ENCODE measurements at places on chromosomes 11 and 22. TPM values are rescaled to one million over a fixed set of nuclear protein-coding genes. Genes with fewer than 3 reads are reported as not detected.

The CD3E gene
- not detected for total RNA-seq

The VSIG10L2 gene
- not detected for total RNA-seq

The SLC22A12 gene
- total RNA-seq = not detected

The PGA5 gene
- total RNA-seq = 0.89 TPM

The POU2AF1 gene
- not detected for total RNA-seq

The MS4A8 gene
- not detected for total RNA-seq

The HOATZ gene
- not detected for total RNA-seq

The NXPE1 gene
- total RNA-seq = not detected

The ENTHD1 gene
- not detected for total RNA-seq

The EXPH5 gene
- total RNA-seq = 5.6 TPM

The APOBEC3H gene
- 1.3 TPM for total RNA-seq

The PHLDB1 gene
- 126 TPM for total RNA-seq

DNA sequence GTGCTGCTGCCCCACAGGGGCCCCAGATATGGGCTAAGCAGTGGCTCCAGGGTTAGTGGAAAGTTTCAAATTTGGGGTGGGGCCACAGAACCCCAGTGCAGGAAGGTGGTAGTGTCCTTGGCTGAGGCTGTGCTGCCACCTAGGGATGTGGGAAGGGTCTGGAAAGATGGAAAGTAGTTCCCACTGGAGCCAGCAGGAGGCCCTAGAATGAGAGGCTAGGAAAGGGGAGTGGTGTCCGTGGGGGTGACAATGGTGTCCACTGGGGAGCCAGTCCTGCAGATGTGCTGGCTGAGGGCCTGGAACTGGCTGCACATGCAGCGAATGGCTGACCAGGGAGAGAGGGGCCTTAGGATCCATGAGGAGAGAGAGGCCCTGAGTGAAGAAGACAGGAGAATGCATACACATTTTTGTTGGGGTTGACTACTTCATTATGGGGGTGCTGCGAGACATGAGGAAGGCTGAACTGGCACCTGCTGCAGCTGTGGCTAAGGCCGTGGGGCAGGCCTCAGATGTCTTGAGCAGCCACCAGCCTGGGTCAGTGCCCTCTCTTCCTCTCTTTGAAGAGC, 21.1 kb downstream of the RFPL3 start:
- H3K27me3 ChIP-seq = no peaks in the 10 kb centered on the region
- no peak overlapping the region for H3K4me3 ChIP-seq
- DNase-seq = peak; percentile 36
- no peaks in the 10 kb centered on the region for H3K4me1 ChIP-seq
- H3K27ac ChIP-seq = no peak overlapping the region
- no peaks in the 10 kb centered on the region for H3K36me3 ChIP-seq

GRCh38 chr11:76767659-76768058, 15.5 kb upstream of the TSKU start:
- H3K4me3 ChIP-seq = no peak overlapping the region
- no peaks in the 10 kb centered on the region for H3K27me3 ChIP-seq
- no peaks in the 10 kb centered on the region for H3K36me3 ChIP-seq
- DNase-seq = no peak

GRCh38 chr11:104390651-104391050, 226.7 kb upstream of the PDGFD start:
- H3K27me3 ChIP-seq = no peaks in the 10 kb centered on the region
- H3K4me3 ChIP-seq = no peak overlapping the region

DNA sequence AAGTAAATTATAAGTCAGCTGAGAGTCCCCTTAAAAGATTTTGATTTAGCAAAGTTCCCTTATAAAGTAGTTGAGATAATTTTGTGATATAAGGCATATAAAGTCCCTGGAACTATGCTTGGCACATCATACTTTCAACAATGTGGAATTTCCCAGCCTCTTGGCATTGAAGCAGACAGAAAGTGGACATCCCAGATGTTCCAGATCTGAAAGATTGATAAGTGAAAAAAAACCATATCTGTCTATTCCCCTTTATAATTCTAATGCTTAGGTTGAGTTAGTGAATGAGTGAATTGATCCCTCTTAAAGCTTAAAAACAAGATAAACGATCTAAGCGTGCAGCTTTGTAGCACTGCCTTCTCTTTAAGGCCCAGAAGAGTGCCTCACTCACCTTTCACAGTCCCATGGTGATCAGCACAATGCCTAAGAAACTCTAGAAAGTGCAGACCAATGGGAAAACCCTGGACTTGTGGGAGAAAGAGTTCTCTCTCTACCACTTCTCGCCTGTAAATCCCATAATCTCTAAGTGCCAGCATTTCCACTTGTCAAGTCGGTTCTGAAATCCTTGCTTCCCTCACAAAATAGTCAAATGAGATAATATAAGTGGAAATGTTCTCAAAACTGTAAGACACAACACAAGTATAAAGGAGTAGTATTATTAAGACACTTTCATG, 17.8 kb downstream of the FIBIN start:
- H3K4me3 ChIP-seq = no peak overlapping the region
- no peaks in the 10 kb centered on the region for H3K27me3 ChIP-seq
- H3K4me1 ChIP-seq = peaks cover 16% of the 10 kb centered on the region
- no peak for DNase-seq

DNA sequence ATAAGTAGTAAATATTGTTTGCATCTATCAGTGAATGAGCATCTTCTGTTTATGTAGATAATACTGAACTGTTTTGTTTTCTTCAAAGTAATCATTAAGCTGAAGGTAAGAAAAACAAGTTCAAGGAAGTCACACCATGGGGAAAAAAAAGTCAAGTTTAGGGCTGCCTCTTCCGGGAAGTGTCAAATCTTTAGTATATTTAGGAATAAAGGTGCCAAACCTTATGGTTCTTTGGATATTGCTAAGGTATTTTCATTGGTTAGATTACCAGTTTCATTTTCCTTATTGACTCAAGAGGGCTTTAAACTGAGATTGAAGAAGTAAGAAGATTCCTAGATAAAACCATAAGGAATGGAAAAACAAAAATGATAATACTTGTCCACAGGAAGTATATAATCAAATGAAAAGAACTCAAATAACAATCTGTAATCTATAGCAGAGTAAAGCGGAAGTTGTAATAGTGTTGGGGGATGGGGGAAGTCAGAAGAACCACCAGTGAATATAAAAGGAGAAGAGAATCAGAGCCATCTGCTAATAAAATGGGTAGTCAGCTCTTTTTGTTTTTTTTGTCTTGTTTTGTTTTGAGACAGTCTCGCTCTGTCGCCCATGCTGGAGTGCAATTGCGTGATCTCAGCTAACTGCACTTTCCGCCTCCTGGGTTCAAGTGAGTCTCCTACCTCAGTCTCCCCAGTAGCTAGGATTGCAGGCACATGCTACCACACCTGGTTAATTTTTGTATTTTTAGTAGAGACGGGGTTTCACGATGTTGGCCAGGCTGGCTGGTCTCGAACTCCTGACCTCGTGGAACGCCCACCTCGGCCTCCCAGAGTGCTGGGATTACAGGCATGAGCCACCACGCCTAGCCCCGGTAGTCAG, 2.3 kb downstream of the ATM start:
- H3K36me3 ChIP-seq = peaks cover 15% of the 10 kb centered on the region
- no peak overlapping the region for H3K4me3 ChIP-seq
- no peak for DNase-seq

GRCh38 chr11:8867931-8868631, 42.9 kb upstream of the AKIP1 start:
- no peaks in the 10 kb centered on the region for H3K27me3 ChIP-seq
- H3K4me1 ChIP-seq = peaks cover 6% of the 10 kb centered on the region
- no peak for DNase-seq
- H3K4me3 ChIP-seq = no peak overlapping the region

- DNase-seq = no peak
- no peaks in the 10 kb centered on the region for H3K4me1 ChIP-seq
- H3K36me3 ChIP-seq = no peaks in the 10 kb centered on the region
- no peak overlapping the region for H3K27ac ChIP-seq
- H3K27me3 ChIP-seq = no peaks in the 10 kb centered on the region
Measured at GRCh38 chr22:48500471-48501230, 1327.0 kb downstream of the BRD1 start.

- no peaks in the 10 kb centered on the region for H3K27me3 ChIP-seq
- no peaks in the 10 kb centered on the region for H3K36me3 ChIP-seq
- DNase-seq = no peak
- H3K4me3 ChIP-seq = no peak overlapping the region
- peaks cover 4% of the 10 kb centered on the region for H3K4me1 ChIP-seq
Measured at GRCh38 chr11:115360186-115360824, 143.9 kb downstream of the CADM1 start.

- DNase-seq = no peak
- H3K4me3 ChIP-seq = peak overlapping the region; percentile 36
- no peak overlapping the region for H3K27ac ChIP-seq
Measured at GRCh38 chr11:128520206-128520887, 67.0 kb downstream of the ETS1 start.

GRCh38 chr22:40400159-40400558, 29.8 kb downstream of the SGSM3 start:
- no peaks in the 10 kb centered on the region for H3K27me3 ChIP-seq
- peak overlapping the region; percentile 47 for H3K27ac ChIP-seq
- H3K4me3 ChIP-seq = no peak overlapping the region
- H3K36me3 ChIP-seq = peaks cover 11% of the 10 kb centered on the region

DNA sequence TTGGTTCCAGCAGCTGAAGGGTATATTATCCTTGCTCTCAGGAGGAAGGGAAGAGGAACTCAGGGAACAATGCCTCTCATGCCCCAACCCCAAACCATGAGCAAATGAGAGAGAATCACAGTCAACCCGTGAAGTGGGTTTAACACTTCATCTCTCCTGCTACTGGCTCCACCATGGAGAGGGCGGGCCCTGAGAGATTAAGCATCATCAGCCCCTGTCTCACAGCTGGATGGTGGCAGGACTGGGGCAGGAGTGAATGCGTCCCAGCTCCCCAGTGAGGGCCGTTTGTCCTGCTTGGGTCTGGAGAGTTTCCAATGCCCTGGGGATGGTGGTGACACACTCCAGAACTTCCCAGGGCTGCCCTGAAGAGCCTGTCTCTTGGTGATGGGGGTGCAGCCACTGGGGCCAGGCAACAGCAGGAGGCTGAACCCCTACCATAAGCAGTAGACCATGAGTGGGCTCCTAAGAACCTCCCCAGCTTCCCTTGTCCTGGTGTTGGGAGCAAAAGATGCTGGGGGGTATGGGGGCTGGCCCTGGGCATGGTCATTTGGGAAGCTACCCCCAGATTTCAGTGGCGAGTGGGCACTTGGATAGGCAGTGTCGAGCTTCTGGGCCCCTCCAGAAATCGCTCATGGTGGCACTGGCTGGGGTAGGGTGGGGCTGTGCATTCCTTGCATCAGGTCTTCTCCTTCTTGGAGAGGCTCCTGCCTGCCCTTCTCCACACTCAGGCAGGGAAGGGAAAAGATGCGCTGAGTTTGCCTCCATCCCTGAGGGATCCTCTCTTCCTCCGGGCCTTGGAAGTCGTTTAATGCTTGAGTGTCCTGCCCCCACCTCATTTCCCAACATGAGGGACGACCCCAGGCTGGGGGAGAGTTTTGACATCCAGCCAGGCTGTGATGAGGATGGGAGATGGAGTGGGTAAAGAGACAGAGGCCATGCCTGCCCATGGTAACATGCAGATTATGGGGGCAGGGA, 157.5 kb downstream of the ST3GAL4 start:
- peaks cover 14% of the 10 kb centered on the region for H3K27me3 ChIP-seq
- H3K27ac ChIP-seq = no peak overlapping the region
- no peak overlapping the region for H3K4me3 ChIP-seq
- no peak for DNase-seq

DNA sequence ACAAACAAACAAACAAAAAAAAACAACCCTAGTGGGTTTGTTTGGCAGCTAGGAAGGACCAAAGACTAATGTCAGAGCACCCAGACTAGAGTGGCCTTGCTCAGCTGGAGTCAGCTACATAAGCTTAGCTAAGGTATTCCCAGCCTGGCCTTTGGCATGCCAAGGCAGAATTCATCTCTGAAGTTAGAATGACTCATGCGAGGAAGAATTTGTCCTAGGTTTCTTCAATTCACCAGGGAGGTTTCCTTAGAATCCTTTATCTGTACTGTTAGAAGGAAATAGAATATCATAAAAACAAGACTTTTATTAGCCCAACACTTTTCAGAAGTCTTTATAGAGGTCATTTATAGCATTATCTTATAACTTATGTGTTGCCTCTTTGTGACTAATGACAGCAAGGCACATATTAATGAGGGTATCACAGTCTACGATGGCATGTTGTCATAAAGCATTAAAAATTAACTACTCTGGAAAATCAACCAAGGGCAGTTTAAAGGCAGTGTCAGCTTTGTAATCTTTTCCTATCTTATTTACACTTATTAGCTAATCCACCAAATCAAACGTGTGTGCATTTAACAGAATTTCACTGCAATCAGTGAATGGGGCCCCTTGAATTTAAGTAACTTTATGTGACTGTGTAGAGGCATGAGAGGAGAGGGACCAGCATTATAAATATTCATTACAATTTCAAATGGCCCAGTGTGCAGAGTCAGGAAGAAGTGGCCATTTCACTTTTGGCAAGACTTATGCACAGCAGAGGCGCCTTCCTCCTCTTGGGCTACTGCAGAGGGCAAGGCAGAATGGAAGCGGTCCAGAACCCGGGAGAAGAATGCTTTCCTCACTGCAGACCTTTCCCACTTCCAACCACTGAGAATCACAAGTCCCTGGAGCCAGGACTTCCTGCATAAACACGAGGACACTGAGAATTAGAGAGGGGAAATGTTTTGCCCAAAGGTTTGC, 36.3 kb downstream of the SLC5A1 start:
- peaks cover 8% of the 10 kb centered on the region for H3K27me3 ChIP-seq
- no peaks in the 10 kb centered on the region for H3K4me1 ChIP-seq
- H3K27ac ChIP-seq = no peak overlapping the region
- DNase-seq = peak; percentile 77
- no peak overlapping the region for H3K4me3 ChIP-seq
- H3K36me3 ChIP-seq = no peaks in the 10 kb centered on the region

- no peaks in the 10 kb centered on the region for H3K4me1 ChIP-seq
- H3K27ac ChIP-seq = no peak overlapping the region
Measured at GRCh38 chr11:95239871-95240649, 9.1 kb upstream of the SESN3 start.

DNA sequence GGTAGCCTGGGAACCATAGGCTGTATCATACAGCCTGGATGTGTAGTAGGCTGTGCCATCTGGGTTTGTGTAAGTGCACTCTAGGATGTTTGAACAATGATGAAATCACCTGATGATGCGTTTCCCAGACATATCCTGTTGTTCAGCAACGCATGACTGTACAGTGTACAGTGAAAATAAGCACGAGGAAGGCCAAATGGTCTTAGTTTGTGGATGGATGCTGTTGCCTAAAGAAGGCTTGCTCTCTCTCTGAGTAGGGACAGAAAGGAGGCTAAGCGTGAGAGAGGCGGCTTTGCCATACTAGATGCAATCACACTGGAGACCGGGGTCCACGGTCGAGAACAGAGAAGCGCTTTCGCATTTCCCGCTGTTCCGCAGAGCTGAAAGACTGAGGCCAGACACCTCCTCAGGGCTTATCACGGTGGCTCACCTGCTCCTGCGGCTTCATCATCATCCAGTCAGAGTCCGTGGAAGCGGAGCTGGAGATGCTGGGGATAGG, 27.6 kb upstream of the APLP2 start:
- H3K27me3 ChIP-seq = no peaks in the 10 kb centered on the region
- no peak for DNase-seq
- no peaks in the 10 kb centered on the region for H3K4me1 ChIP-seq
- H3K4me3 ChIP-seq = no peak overlapping the region
- H3K36me3 ChIP-seq = no peaks in the 10 kb centered on the region

Measured in cardiac muscle cell (in vitro differentiated cells and primary cell).